Umbilical cord (tissue), 2 donors: ENCODE measurements at places on chromosomes 13 and 19.

GRCh38 chr13:20161275-20161950 lies 561 bp upstream of the GJA3 start:
- DNase-seq: no peak

GRCh38 chr19:1079566-1080111 lies 12.7 kb downstream of the ARHGAP45 start:
- no peak for DNase-seq

- DNase-seq: no peak
These were observed 16.0 kb downstream of the ALOX5AP start for GRCh38 chr13:30751183-30751933.

DNA sequence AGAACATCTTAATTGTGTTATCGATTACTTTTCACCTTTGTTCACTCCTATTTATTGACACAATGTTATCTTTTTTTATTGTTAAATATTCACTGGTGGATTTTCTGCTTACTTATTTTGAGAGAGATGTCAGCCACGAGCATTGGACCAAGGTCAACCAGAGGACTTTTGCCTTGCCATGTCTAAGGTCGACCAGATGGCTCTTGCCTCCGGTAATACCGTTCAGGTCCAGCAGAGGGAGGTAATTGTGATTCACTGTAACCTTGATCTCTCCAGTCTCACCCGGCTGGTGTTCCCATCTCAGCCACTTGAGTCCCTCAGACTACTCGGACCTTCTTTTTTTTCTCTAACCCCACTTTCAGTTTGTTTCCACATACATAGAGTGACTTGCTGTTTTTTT lies 1438.1 kb downstream of the UQCRFS1 start:
- no peak for DNase-seq

DNA sequence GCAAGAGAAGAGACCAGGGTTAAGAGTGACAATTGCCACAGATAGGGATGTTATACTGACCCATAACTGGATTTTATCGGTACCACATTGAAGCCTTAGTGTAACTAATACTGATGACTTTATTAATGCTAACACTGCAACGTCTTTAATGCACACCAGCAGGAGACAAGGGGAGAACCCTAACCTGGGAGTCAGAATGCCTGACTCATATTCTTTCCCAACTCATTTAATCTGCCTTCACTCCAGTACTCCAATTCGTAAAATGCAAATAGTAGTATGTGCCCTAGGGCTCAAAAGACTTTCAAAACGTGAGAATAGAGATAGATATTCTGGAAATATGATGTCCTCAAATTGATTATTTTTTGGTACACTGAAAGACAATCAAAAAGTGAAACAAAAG lies 62.4 kb downstream of the GPC6 start:
- DNase-seq: no peak

DNA sequence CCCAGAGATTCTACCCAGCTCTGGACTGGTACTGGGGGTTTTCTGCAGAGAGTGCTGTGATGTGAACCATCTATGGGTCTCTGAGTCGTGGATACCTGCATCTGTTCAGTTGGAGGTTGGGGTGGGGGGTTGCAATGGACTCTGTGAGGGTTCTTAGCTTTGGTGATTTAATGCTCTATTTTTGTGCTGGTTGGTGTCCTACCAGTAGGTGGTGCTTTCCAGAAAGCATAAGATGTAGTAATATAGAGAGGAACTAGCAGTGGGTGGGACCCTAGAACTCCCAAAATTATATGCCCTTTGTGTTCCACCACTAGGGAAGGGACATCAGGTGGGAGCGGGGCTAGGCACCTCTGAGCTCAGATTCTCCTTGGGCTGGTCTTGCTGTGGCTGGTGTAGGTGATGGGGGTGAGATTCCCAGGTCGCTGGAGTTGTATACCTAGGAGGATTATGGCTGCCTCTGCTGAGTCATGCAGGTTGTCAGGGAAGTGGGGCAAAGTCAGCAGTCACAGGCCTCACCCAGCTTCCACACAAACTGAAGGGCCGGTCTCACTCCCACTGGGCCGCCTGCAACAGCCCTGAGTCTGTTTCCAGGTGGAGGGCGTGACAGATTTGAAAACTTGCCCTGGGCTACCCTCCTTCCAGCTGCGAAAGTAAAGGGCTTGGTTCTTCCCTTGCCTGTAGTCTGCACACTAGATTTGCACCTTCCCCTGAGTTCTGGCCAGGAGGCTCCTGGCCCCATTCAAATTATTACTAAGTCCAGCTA lies 573.0 kb upstream of the SLITRK1 start:
- no peak for DNase-seq

DNA sequence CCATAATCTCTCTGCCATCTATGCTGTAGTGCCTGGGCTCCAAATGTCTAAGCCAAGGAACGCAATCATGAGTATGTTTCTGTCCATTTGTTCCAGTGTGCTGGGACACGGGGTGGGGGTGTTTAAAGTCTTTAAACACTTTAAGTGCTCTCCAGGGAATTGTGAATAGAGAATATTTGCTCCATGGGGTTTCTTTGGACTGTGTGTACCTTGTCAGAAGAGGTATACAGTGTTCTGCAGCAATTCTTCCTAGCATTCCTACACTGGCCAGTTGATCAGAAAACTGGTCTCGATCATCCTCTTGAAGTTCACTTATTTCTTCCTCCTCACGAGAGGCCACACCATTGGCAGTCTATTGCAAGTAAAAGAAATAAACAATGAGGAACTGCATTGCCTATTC lies 35.1 kb upstream of the EEF1AKMT1 start:
- no peak for DNase-seq

GRCh38 chr19:4536798-4537197 lies 1.8 kb upstream of the PLIN5 start:
- DNase-seq: no peak

GRCh38 chr13:52600666-52601065 lies 41.6 kb upstream of the HNRNPA1L2 start:
- DNase-seq: peak; percentile 36

GRCh38 chr19:2798733-2799132 lies 13.4 kb downstream of the THOP1 start:
- no peak for DNase-seq

DNA sequence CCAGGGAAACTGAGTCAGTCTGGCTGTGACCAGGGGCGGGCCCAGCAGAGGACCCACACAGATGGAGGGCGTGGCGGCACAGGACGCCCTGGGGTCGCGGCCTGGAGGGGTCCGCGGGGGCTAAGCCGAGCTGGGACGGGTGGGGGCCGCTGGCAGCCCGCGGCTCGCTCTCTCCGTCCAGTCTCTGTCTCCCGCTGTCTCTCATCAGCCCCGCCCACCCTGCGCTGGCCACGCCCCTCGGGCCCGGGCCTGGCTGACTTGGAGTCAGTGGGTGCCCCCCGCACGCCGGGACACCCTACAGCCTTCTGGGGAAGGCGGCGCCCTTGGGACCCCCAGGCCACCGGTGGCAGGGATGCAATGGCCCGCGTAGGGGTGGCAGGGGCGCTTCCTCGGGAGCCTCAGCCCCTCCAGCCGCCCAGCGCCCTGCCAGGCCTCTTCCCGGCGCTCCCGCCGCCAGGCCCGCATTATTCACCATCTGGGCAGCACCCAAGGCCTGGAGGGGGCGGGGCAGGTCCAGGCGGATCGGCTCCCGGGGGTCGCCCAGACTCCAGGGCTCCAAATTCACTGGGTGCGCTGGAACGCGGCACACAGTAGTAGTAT lies at the start of gene TBXA2R:
Gene TBXA2R (minus strand): TSS at position 186 of the 600 bp plus-strand sequence. CDS start 6,241 bp downstream, outside the sequence.
- DNase-seq: peak; percentile 63

DNA sequence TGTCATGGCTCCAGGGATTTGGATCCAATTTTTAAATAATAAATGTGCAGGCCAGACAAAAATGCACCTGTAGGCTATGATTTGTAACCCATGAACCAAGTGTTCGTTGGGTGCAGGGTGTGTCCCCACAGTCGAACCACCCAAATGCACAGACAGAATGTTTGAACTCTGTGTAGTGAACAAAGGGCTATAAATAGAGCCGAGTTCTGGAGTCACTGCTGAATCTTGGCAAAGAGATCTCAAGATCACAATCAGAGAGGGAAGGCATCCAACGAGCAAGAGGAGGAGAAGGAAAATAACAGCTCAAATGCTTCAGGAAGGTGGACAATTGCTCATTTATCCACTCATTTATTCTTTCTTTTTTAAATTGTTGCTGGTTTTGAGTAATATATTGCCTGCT lies 547.9 kb downstream of the FGF9 start:
- no peak for DNase-seq

GRCh38 chr19:30593975-30594745 lies 222.0 kb downstream of the ZNF536 start:
- DNase-seq: no peak

DNA sequence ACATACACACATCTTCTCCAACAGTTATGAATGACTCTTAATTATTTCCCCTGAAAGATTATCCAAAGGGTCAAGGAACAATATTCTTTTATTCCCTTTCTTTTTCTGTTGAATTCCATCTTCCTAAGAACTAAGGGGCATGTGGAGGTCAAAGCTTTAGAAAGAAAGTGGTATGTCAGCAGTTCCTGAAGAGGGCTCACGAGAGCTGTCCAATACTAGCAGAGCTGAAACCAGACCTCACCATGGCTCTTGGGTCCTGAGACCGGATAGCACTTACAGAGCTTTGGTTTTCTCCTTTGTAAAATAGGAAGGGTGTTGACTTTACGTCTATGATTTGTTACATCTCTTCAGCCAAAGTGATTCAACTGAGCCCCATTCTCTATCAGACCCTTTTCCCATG lies 109.8 kb upstream of the FREM2 start:
- DNase-seq: no peak

DNA sequence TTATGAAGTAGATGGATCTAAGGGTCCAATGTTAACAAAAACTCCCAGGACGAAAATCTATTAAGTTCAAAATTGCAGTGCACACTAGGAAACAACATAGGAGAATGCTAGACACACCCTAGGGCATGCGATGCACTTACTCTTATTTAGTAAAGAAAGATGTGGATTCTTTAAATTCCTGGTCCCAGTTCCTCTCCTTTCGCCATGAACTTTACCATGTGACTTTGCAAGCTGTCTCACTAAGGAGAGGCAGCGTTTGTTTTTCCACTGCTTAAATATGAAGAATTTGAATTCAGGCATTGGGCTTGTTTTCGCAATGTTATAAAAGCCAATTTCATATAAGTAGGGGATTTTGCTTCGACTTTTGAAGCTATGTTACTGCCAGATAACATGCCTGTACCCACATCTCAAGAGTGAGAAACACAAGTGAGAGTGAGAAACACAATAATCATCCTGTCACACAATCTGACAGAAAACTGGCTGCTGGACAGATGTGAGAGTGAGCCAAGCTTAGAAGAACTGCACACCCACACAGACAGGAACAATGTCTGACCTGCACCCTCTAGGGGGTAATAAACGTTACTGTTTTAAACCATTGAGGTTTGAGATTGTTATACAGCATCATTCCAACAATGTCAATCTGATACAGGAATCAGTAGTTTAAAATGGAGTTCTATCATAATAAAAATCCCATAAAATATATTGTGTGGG lies 1308.4 kb downstream of the SLITRK5 start:
- peak; percentile 18 for DNase-seq

DNA sequence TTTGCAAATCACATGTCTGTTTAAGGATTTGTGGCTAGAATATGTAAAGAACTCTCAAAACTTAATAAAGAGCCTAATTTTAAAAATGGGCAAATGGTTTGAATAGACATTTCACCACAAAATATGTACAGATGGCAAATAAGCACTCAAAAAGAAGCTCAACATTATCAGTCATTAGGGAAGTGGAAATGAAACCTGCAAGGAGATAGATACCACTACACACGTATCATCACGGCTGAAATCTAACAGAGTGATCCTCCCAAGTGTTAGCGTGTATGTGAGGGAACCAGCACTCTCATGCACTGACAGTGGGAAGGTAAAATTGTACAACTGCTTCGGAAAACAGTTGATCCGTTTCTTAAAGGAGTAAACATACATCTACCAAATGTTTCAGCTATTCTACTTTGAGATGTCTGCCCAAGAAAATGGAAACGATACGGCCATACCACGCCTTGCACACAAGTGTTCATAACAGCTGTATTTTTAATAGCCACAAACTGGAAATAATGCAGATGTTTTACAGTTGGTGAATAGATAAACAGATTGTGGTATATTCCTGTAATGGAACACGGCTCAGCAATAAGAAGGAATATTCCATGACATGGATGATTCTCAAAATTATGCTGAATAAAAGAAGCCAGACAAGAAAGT lies 14.5 kb downstream of the ARHGEF7 start:
- no peak for DNase-seq

- DNase-seq: peak; percentile 18
These were observed 43.1 kb downstream of the CYP4F22 start for GRCh38 chr19:15551293-15552004.

GRCh38 chr13:110134801-110135200 lies 172.2 kb downstream of the COL4A1 start:
- DNase-seq: no peak

GRCh38 chr19:6230991-6231448 lies 48.8 kb downstream of the MLLT1 start:
- no peak for DNase-seq

DNA sequence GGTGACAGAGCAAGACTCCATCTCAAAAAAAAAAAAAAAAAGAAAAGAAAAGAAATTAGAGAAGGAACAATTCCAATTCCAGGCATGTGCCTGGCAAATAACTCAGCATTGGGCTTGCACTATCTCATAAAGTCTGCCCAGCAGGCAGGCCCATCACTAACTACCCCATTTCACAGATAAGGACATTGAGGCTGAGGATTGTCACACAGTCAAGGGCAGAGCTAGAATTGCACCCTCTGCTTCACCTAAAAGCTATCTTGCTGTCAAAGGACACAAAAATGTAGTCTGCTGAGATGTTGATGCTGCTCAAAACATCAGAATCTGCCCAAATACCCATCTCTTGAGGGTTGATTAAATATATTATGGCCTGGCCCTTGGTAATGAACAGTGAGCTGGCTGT lies 20.7 kb upstream of the COLGALT1 start:
- no peak for DNase-seq

DNA sequence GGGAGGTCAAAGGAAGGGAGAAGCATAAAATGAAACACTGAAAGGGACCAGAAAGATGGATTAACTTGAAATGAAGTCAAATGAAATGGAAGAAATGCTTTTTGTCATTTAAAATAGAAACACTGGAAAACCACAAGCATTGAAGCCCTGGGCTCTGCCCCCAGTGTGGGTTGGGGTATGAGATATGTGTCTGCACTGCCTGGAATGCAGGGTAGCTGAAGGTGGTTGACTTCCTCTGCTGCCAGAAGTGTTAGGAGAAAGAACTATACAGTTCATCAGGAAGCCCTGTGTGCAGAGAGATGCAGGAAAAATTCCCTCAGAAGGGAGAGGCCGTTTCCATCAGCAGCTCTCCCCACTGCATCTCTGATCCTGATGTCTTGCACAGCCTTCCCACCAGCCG lies 69.2 kb downstream of the DHRS12 start:
- no peak for DNase-seq

GRCh38 chr19:44645407-44646048 lies 1.8 kb downstream of the PVR start:
- no peak for DNase-seq

DNA sequence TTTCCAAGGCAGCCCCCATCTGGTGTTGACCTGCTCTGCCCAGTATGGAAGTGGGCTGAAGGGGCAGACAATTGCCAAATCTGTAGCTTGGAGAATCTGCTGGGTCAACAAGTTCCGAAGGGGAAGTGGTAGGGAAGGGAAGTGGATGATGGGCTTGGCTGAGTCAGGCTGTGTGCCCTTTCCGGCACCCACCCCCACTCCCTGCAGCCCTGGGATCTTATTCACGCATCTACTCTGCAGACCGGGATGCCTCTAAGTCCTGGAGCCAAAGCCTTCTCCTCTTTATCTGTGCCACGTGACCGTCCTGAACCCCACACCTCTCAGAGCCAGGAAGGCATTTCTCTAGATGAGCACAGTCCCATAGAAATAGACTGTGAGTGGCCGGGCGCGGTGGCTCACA lies 7.5 kb upstream of the C5AR2 start:
- DNase-seq: peak; percentile 46
